ENCODE measurements at places on chromosomes 1 and 21. TPM values are rescaled to one million over a fixed set of nuclear protein-coding genes. Genes with fewer than 3 reads are reported as not detected.

Gene STUM
- not detected for total RNA-seq

Gene FCGR3A
- total RNA-seq = not detected

Gene SPATA17
- total RNA-seq = 2.1 TPM

Gene C1orf167
- not detected for total RNA-seq

Gene PLA2G2F
- not detected for total RNA-seq

Gene NPL
- 0.94 TPM for total RNA-seq

Gene GBP4
- 0.05 TPM for total RNA-seq

Gene OR6K3
- not detected for total RNA-seq

Gene AADACL4
- not detected for total RNA-seq

Gene MORC3
- 9.6 TPM for total RNA-seq

Gene OR2T35
- not detected for total RNA-seq

Gene GPR37L1
- total RNA-seq = 0.15 TPM

Gene ST6GALNAC3
- 1.2 TPM for total RNA-seq

Gene CEP350
- total RNA-seq = 10.7 TPM

Gene KCNJ9
- total RNA-seq = not detected

Gene AGO1
- 5.0 TPM for total RNA-seq

Gene CYP4A11
- total RNA-seq = not detected

Gene SLC2A5
- total RNA-seq = 0.17 TPM
